ENCODE measurements at places on chromosomes 2 and 18.
A peak's percentile ranks its signal among the peaks of the same experiment; 100 is the strongest.

DNA sequence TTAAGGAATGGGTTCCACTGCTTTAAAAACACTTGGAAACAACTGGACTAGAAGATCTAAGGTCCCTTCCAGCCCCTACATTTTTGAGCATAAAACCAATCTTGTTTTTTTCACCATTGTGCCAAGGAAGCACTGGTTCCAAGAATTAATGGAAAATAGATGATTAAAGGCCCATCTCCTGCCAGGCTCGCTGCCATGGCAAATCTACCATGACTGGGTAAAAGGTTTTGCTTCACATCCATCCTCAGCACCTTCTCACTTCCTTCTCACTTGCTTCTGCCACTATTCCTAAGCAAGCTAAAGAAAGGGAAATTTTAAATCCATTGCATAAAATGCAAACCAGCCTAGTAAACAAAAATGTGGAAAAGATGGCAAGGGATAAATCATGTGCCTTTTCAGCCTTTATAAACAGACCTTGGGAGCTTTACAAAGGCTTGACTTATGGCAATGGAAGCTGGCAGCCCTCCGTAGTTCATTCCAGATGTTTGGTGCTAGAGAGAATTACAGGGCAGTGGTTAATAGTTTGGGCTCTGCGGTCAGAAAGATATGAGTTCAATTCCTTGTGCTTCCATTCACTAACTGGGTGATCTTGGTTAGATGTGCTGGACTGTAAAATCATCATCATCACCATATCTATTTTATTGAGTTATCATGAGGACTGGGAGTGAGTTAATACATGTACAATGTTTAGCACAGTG lies 27.0 kb upstream of the ST3GAL5 start:
- DNase-seq, result no peak

- DNase-seq, result no peak
These were observed 279.8 kb upstream of the DLGAP1 start for GRCh38 chr18:4734903-4735302.

DNA sequence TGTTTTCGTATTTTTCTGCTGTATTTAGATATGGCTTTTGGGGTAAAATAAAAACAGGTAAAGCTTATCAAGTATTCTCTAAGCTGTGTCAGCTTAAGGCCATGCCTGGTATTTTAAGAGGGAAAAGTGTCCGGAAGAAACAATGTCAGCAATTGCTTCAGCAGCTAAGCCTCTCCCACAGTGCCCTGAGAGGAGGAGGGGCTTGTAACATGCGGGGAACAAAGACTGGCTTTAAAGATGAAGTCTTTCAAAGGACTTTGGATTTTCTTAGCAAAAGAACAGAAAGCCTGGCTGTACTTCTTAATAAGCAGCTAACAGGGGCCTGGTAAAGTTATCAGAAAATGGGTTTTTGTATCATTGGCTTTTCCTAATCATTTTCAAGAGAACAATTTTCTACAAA lies 102.8 kb downstream of the PXDN start:
- DNase-seq, result no peak

DNA sequence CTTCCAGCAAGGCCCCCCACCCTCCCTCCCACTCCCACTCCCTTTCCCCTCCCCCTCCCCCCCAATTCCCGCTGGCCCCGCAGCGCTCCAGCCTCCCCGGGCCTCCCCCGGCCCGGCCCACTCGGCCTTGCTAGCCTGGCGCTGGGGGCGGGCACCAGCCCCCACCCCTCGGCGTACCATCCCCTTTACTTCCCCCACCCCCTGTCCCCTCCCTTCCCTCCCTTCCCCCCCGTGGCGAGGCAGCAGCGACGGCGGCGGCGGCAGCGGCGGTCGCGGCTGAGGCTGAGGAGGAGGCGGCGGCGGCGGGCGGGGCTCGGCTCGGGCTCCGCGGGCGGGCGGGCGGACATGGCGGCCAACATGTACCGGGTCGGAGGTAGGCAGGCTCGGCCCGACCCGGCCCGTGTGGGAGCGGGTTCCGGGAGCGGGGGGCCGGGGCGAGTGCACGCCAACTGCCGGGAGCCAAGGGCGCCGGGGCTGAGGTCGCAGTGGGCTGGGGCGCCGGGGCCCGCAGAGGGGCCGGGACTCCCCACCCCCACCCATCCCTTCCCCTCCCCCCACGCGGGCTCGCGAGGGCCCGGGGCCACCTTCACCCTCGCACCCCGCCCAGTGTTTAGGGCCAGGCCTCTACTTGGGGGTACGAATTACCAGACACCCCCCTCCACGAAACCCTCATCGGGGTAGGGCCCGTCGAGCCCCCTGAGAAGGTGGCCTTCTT lies at the start of gene MTA3:
TSS of gene MTA3 (plus strand) at position 232 of the 715 bp plus-strand sequence. CDS start at position 346, 114 bp downstream.
- peak; percentile 56 for DNase-seq

- DNase-seq, result no peak
These were observed 238.2 kb downstream of the GCA start for GRCh38 chr2:162581959-162582798.

- no peak for DNase-seq
These were observed 15.3 kb downstream of the CNOT11 start for GRCh38 chr2:101267671-101268656.

- no peak for DNase-seq
These were observed 161.8 kb downstream of the SOCS6 start for GRCh38 chr18:70450426-70451253.

DNA sequence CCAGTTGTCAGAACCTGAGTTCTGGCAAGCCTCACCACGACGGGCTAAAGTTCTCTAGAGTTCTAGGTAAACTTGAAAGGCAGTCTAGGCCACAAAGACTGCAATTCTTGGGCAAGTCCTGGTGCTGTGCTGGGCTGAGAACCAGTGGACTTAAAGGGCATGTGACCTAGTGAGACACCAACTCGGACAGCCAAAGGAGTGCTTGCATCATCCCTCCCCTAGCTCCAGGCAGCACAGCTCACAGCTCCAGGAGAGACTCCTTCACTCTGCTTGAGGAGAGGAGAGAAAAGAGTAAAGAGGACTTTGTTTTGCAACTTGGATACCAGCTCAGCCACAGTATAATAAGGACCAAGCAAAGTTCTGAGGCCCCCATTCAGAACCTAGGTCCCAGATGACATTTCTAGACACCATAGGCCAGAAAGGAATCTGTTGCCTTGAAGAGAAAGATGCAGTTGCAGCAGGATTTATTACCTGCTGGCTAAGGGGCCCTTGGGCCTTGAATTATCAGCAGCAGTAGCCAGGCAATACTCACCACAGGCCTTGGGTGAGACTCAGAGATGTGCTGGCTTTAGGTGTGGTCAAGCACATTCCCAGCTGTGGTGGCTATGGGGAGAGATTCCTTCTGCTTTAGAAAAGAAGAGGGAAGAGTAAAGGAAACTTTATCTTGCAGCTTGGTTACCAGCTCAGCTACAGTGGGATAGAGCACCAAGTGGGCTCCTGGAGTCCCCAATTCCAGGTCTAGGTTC lies 51.8 kb downstream of the UPP2 start:
- DNase-seq, result no peak

All from activated T-cell treated with anti-CD3 and anti-CD28 coated beads for 1 hour (primary cell).